ENCODE measurements at places on chromosomes 5 and 9. TPM values are rescaled to one million over a fixed set of nuclear protein-coding genes. Genes with fewer than 3 reads are reported as not detected.

The RASEF gene
- total RNA-seq: 9.9 TPM

- no peak overlapping the region for H3K27ac ChIP-seq
- H3K4me3 ChIP-seq: no peak overlapping the region
- no peaks in the 10 kb centered on the region for H3K4me1 ChIP-seq
Measured at GRCh38 chr5:150017226-150018005, 16.9 kb downstream of the HMGXB3 start.

DNA sequence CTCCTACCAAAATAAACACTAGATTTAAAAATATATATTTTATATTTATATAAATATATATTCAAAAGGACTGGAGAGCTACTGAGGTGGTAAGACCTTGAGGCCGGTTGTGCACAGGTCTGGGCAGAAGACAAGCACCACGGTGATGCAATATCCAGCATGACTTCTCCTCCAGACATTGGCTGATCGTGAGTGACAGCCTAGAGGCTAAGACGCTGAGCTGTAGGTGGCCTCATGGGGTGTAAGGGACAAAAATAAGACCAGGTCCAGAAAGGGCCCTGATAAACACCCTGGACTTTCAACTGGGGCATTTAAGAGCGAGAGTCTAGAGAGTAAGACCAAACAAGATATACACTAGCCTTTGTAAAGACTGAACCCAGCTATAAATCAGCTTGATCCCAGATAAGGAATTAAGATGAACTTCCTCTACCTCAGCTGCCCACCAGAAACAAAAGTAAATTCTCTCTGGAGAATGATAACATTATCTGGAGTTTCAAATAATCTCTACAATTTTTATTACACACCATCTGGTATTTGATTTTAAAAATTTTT, 14.2 kb upstream of the C5orf47 start:
- H3K4me1 ChIP-seq: no peaks in the 10 kb centered on the region
- no peak overlapping the region for H3K4me3 ChIP-seq

The PFN3 gene
- not detected for total RNA-seq

The GRXCR2 gene
- not detected for total RNA-seq

The SPIN1 gene
- 134 TPM for total RNA-seq

Data from uterus (tissue), 4 donors.